ENCODE measurements at places on chromosomes 3 and 15.

GRCh38 chr15:37081983-37082382, 18.4 kb downstream of the MEIS2 start:
- DNase-seq: no peak

DNA sequence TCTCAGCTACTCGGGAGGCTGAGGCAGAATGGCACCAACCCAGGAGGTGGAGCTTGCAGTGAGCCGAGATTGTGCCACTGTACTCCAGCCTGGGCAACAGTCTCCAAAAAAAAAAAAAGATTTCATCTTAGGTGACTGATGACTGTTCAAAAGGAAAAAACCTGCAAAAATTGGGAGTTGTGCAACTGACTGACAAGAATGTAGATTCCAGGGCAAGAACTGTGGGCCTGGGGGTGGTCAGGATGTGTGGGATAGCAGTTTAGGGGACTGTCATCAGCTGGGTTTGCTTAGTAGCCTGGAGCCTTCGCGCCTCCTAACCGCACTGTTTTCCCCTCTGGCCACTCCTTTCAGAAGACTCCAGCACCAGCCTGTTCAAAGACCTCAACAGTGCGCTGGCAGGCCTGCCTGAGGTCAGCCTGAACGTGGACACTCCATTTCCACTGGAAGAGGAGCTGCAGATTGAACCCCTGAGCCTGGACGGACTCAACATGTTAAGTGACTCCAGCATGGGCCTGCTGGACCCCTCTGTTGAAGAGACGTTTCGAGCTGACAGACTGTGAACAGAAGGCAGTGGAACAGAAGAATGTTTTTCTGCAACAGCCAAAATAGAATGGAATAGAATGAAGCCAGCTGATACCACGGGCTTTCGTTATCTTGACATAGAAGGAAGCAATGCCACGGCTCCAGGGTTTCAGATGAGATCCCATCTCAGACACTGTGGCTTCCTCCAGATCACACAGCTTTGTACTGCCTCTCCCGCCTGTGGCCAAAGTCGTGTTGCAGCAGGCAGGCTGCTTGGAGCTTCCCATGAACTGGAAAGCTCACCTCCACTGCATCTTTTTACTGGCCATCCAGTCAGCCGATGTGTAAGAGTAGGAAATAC, 75.3 kb upstream of the BLM start:
- no peak for DNase-seq

- DNase-seq: no peak
Observed at GRCh38 chr3:73600293-73600938, 24.3 kb downstream of the PDZRN3 start.

DNA sequence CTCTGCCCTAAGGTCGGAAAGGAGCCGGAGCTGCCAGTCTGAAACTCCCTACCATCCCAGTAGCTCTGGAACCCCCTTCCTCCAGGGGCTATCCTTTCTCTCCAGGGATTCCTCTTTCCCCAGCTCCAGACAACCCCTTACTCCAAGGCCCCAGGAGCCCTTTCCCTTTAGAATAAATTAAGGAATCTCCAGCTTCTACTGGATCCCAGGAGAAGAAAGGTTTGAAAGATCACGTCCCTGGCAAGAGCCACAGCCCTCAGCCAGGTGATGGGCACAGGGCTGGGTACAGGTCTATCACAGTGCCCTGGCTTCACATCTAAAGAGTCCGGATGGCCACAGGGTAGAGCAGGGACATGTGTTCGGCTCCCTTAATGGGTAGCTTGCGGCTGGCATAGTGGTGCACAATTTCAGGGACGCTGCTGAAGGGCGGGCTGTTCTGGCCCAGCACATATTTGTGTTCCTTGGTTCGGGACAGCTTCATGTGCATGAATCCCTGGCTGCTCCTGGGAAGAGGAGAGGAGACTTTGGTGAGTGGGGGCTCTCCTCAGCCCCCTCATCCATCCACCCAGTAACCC, 20.0 kb downstream of the SHF start:
- DNase-seq: no peak

DNA sequence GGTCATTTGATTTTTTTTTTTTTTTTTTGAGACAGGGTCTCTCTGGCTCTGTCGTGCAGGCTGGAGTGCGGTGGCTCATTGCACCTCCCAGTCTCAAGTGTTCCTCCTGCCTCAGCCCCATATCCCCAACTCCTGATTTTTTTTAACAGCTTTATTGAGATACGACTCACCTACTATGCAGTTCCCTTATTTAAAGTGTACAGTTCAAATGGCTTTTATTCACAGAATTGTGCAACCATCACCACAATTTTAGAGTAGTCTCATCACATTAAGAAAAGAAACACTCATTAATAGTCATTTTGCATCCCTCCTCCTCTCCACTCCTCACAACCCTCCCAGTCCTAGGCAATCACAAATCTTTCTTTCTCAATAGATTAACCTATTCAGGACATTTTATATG, 1.9 kb upstream of the TRA2B start:
- peak; percentile 53 for DNase-seq

DNA sequence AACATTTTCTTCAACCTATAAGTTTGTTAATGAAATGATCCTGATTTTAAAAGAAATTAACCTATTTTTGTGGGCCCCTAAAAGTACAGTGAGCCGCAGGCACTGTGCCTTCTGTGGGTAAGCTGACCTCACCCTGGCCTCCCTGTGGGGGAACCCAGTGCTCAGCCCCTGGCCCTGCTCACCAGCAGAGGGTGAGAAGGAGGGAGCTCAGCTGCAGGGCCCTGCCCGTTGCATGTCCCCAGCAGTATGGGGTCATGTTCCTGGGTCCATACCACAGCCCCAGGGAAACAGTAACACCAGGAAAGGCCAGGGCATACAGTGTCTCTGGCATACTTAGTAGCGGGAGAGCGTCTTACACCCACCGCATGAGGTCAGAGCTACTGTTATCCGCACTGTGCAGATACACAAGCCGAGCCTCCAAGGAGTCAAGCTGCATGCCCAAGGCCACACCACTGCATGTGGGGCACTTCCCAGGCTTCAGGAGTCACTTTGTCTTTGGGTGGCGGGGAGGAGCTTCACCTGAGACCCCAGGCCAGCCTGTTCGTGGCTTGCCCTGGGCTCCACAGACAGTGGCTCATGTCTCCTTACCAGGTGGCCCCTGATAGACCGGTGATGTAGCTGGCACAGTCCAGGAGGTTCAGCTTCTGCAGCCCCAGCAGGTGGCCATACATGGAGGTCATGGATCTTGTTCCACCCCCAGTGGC, 22.6 kb upstream of the EHD4 start:
- DNase-seq: no peak

- DNase-seq: no peak
Observed at GRCh38 chr15:83118968-83119367, 11.5 kb downstream of the TM6SF1 start.

DNA sequence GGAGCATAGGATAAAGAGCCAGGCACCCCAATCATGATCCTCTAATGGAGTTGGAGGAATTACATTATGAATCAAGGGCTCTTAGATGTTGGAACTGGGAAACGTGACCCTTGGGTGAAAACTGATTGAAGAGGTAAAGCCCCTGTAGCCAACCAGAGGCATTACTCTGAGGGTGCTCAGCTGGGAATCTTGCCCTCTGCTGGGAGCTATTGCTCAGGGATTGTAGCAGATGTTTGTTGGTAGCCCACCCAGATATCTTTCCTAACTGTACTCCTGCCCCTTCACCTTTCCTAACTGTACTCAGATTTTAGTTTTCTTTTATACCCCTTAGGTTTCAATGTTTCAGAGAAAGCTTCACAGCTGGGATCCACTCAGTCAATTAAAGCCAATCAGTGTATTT, 74.2 kb downstream of the RARB start:
- DNase-seq: no peak

- DNase-seq: no peak
Observed at GRCh38 chr15:77291107-77291506, 128.8 kb downstream of the PEAK1 start.

DNA sequence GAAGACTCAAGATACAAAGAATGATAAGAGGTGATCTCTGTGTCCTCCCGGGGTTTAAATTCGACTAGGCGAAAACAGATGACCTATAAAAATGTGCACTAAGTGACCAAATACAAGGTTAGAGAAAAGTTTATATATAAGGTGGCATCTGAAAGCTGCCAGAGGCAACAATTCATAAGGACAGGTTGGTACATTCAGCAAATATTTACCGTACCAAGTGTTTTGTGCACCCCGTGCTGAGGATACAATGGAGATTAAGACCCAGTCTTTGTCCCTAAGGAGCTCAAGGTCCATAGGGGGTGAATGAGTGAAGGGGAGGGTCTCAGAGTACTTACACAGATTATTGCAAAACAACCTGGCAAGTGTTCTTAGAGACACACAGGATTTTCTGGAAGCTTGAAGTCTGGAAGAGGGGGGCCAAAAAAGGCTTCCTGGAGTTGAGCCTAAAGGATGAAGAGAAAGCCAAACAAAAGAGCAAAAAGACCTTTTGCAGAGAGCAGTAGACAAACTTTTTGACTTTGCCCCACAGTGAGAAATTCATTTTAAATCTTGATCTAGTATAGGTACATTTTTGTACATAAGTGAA, 71.4 kb upstream of the LRIG1 start:
- DNase-seq: no peak

DNA sequence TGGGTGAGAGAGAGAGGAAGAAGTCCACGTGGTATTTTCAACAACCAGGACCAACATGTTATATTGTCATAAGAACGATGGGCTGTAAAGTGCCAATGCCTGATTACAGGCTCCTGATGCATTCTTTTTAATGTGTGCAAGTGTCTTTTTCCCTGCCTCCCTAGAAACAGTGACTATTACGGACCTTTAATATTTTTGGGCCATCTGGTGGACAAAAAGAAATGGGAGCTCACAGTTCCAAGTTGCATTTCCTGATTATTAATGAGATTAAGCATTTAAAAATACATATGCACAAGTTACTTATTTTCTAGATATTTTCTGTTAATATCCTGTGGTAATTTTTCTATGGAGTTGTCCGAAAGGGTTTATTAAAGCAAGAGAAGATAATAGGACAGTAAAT, 530.2 kb downstream of the NR2F2 start:
- no peak for DNase-seq

All from bronchial epithelial cell (primary cell).